Spleen (tissue), 13 donors: ENCODE measurements at places on chromosomes 2 and 18. TPM values are rescaled to one million over a fixed set of nuclear protein-coding genes. Genes with fewer than 3 reads are reported as not detected.

- DNase-seq = peak; percentile 79
These were observed 996 bp downstream of the TGFBRAP1 start for GRCh38 chr2:105328281-105329196.

Gene FOXI3
- total RNA-seq = not detected

- no peak for DNase-seq
These were observed 9.5 kb downstream of the MAPRE2 start for GRCh38 chr18:35050705-35051195.

Gene OTOF
- total RNA-seq = 0.85 TPM

- no peak for DNase-seq
These were observed 34.8 kb upstream of the SPATA3 start for GRCh38 chr2:230961091-230961491.

GRCh38 chr2:192283450-192283849 lies 88.7 kb upstream of the TMEFF2 start:
- no peak for DNase-seq

DNA sequence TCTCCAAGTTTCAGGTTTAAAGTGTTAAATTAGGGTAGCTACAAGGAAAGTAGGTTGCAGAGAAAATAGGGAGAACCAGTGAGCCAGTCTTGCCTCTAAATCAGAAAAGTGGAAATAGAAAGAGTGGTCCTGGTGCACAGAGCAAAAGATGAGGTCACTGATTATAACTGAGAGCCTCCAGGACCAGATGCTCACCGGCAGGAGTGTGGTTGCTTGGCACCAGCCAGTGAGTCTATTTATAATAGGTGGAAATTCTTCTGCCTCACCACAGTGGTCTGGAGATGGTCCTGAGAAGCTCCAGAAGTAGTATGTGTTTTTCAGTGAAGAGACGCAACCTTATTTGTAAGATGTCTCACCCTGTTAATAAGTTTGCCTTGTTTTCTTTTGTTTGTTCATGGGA lies 373.9 kb upstream of the KCNJ3 start:
- DNase-seq = no peak

DNA sequence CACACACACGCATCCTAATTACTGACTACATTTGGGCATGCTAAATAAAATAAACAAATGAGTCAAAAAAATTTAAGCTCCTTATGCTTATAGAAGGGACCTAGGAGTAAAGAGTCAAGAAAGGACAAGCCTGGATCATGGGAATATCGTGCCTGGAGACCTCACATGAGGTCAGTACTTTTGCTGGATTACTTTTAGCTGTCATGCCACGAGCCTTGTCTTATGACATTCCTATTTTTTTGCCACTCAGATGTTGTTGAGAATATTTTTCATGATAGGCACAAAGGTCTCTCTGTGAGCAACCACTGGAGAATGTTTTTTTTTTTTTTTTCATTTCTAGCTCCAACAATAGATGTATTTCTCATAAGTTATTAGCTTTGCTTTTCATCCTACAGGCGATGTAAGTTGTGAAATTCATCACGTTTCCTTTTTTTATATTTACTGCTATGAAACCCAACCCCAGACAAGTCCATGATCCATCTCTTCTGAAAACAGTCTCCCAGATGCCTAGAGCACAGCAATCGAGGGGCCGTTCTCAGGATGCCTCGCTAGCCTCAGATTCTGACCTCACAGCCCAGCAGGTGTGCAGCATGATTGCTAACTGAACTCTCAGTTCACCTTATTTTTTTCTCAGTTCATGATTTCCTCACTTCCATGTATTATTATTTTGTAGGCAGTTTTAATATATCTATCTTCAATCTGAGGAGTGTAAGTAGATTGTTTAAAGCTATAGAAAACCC lies 464.5 kb downstream of the IRS1 start:
- DNase-seq = no peak

Gene ALPG
- total RNA-seq = not detected

GRCh38 chr2:70657246-70657645 lies 103.6 kb upstream of the TGFA start:
- no peak for DNase-seq

DNA sequence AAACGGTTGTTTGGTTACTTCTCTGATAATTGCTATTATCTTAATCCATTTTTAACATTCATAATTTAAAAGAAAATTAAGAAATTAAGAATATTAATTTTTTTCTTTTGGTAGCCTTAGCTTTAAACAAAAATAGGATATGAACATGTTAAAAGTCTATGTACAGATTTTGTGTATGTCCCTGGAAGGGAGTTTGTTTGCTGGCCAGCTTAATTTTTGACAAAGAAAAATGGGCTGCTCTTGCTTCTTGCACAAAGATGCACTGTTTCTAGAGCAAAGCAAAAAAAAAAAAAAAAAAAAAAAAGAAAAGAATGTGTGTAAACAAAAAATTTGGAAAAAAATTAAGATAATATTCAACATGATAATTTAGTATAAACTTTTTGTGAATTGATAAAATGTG lies 1.3 kb downstream of the RFTN2 start:
- DNase-seq = no peak

DNA sequence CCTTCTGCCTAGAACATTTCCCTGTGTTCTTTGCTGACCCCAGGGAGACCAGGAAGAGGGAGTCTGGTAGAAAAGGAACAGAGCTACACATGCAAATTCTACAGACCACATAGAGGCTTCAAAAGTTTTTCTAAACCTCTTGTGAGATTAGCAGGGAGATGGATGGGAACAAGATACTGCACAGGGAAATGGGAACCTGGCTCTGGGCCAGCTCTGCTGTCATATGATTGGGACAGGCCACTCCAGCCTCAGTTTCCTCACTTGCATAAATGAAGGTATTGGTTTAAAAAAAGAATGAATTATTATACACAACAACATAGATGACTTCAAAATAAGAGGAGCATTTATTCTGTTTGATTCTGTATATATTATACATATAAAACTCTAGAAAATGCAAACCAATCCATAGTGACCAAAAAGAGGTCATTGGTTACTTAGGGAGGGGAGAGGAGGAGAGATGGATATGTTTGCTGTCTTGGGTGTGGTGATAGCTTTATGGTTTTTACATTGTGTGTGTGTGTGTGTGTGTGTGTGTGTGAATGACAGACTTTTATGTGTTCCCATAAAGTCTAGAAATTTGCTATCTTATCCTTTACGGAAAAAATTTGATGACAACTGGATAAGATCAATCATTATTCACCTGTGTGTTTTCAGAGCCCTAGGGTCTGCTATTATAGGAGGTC lies 115.5 kb downstream of the MGAT5 start:
- DNase-seq = no peak

Gene MARCO
- 30.6 TPM for total RNA-seq

Gene EPHA4
- 18.8 TPM for total RNA-seq

- peak; percentile 83 for DNase-seq
These were observed 22.2 kb downstream of the ZSCAN30 start for GRCh38 chr18:35267809-35268208.

DNA sequence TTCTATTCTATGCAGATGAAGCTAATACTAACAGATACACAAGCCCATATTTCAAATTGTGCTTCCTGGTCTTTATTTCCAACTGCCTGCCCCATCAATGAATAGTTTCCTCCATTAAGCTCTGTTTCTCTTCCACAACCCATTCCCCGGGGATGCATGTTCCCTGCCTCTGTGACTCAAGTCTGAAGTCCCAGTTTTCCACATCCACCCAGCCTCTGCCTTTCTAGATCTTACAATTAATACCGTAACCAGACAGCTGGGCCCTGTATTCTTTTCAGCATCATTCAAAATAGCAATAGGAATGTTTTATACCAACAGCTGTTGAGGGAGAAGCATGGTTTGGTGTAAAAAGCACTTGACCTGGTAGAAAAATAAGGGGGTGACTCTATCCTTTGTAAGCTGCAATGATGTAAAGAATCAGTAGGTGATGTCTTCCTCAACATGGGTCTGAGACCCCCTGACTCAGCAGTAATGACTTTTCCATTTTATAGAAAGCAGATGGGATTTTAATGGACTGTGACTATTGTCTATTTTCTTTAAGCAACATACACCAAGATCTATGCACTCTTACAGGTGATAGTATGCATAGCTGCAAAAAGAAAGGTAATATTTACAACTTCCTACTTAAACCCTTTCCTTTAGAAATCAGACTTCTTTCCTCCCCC lies 46.1 kb upstream of the DAPL1 start:
- DNase-seq = no peak

GRCh38 chr2:74739129-74739528 lies 85.1 kb downstream of the SEMA4F start:
- DNase-seq = no peak

DNA sequence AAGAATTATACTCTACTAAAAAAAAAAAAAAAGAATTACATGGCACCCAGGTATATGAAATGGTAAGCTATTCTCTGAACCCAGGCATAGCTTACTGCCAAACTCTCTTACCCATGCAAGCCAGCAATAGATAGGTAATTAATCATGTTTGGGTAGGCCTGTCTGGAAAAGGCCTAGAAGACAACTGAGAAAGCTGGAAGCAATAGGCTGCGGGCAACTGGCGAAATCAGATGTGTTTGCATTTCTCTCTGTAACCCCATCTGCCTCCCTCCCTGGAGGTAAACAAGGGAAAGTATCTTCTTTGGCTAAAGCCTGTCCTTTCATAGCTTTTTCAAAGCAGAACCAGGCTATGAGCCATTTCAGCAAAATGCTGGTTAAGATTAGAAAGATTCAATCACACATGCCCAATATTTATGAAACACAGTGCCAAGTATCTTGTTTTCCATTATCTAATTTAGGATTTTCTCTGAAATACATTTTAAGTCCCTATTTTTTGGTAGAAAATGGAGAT lies 934.8 kb upstream of the DDX18 start:
- no peak for DNase-seq

Gene TUBA3E
- not detected for total RNA-seq

Gene PPP1R1C
- not detected for total RNA-seq

- no peak for DNase-seq
These were observed 266.3 kb downstream of the MREG start for GRCh38 chr2:215746887-215747615.

- DNase-seq = no peak
These were observed 24.2 kb upstream of the NRP2 start for GRCh38 chr2:205658068-205658467.

GRCh38 chr2:134197445-134197844 lies 56.4 kb upstream of the MGAT5 start:
- no peak for DNase-seq

Gene NAT8
- 0.88 TPM for total RNA-seq

- DNase-seq = no peak
These were observed 33.6 kb downstream of the LYPD6 start for GRCh38 chr2:149363958-149364357.

- no peak for DNase-seq
These were observed 70.2 kb downstream of the NGEF start for GRCh38 chr2:232942831-232943230.

Gene SLC5A7
- not detected for total RNA-seq

Gene NETO1
- total RNA-seq = 6.2 TPM

DNA sequence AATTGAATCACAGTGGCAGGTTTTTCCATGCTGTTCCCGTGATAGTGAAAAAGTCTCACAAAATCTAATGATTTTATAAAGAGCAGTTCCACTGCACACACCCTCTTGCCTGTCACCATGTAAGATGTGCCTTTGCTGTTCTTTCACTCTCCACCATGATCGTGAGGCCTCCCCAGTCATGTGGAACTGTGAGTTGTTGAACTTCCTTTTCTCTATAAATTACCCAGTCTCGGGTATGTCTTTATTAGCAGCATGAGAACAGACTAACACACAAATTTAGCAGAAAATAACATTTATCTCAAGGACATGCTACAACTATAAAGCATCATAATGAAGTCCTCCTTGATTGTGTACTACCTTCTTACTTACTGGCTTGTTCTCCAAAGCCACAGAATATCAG lies 1526.0 kb downstream of the LRP1B start:
- DNase-seq = no peak

GRCh38 chr18:34397286-34397896 lies 172.7 kb upstream of the NOL4 start:
- DNase-seq = no peak

Gene CHST9
- total RNA-seq = 4.9 TPM

- no peak for DNase-seq
These were observed 53.3 kb downstream of the IL1R2 start for GRCh38 chr2:102044967-102045489.

DNA sequence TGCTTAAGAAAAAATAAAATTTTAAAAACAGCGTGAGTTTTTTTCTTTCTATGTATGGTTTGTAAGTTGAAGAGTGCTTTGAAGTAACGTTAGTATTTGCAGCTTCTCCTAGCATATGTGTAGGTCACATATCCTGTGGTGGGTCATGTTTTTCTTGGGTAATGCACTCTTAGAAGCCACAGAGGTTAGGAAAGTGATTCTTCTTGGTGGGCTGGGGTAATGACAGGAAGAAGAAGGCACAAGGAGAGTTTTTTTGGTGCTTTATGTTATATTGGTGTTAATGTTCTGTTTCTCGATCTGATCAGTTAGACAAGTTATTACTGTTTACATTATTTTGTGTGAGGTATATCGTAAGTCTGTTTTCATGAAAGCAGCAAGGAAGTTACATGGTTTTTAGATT lies 109.0 kb downstream of the ICA1L start:
- no peak for DNase-seq

GRCh38 chr18:23712445-23712844 lies 23.2 kb downstream of the LAMA3 start:
- DNase-seq = no peak

- no peak for DNase-seq
These were observed 20.9 kb upstream of the TGIF1 start for GRCh38 chr18:3429121-3429520.

DNA sequence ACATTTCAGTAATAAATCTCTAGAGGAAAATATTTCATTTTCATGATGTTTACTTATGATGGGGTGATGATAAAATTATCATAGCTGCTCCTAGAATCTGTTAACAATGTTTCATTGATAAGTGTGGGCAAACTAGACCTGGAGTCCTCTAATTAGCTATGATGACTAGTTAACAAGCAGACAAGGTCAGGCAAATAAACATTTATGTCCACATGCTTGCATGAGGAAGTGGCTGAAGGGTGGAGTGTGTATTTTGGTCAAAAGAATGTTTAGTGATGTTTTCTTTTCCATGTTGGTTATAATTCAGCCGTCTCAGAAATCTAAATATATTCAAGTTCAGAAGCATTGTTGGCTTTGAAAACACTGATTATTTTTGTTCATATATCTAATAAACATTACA lies 99.9 kb upstream of the FN1 start:
- DNase-seq = no peak

DNA sequence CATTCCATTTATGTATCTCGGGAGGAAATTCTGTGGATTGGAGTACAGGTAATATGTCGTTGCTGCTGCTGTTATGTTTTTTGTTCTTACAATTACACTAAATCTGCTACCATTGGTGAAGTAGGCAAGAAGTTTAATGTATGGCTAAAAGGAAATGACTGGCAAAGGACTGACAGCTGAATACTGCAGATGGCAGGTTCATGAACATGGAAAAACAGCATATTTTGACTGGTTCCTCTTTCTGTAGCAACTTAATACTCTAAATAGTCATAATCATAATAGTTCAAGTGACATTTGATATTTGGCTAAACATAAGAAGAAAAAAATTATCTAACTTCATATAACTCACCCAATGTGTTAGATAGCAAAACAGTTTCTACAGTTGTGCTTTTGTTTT lies 84.5 kb upstream of the PGAP1 start:
- DNase-seq = no peak

Gene CNGA3
- not detected for total RNA-seq

- DNase-seq = peak; percentile 40
These were observed 204.8 kb downstream of the KLHL29 start for GRCh38 chr2:23589739-23590138.

- no peak for DNase-seq
These were observed 15.0 kb downstream of the RND3 start for GRCh38 chr2:150472511-150472899.

Gene EDAR
- not detected for total RNA-seq

Gene PSMA8
- total RNA-seq = 0.34 TPM

Gene CNOT11
- 35.8 TPM for total RNA-seq

Gene CDK15
- not detected for total RNA-seq

GRCh38 chr2:225140723-225141122 lies 98.5 kb upstream of the DOCK10 start:
- no peak for DNase-seq
